ENCODE measurements at places on chromosomes 4 and X.

GRCh38 chrX:107551546-107551945 lies 76.8 kb upstream of the PRPS1 start:
- DNase-seq = no peak

GRCh38 chrX:21749924-21750323 lies 8.0 kb downstream of the SMPX start:
- no peak for DNase-seq

DNA sequence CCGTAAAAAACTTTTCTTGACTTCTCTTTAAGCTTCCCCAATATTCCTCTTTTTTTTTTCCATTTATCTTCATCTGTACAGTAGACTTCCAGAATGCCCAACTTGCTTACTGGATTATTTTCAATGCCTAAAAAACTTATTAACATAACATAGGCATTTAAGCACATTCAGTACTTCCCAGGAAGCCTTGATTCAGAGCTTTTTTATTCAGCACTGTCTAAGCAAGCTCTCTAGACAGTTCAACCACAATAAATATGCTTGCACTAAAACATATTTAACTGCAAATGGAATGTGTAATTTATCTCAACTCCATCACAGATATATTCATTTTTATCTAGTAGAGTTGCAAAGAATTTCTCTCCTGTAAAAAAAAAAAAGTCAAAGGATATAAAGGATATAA lies 997.8 kb downstream of the ARAP2 start:
- DNase-seq = no peak

GRCh38 chr4:11843927-11844326 lies 415.2 kb upstream of the HS3ST1 start:
- no peak for DNase-seq

DNA sequence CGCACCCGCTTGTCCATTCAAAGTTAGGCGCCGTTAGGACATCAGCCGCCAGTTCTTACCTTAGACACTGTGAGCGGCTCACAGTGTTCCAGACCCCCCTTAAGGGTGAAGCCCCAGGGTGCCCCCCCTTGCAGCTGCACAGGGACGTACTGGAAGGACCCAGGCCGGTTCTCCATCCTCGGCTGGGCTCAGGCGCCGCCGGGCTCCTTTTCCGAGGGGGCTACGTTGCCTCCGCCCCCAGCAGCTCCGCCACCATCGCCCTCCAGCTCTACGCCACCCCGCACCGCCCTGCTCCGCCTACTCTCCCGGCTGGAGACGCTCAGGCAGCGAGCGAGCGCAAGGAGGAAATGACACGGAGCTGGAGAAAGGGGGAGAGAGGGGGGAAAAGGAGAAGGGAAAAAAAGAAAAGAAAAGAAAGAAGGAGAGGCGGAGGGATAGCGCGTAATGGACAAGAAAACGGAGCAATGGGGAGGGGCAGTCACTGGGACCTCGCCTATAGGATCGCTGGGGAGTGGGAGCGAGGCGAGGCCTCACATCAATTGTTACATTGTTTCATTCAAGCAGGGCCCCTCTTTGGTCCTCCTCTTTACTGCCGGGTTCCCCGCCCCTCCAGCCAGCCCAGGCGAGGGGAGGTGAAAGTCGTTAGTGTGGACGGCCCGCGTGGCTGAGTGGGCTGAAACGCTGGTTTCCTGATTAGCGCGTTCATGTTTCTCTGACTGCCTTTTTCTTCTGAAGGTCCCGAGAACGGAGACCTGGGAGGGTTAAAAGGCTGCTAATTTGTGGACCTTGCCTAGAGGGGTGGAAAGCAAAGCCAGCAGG lies at the start of gene SHROOM4:
Gene SHROOM4, minus strand, starts transcription at position 352 of the 819 bp plus-strand sequence. Its CDS starts 176 bp downstream, at position 176.
- peak; percentile 87 for DNase-seq

DNA sequence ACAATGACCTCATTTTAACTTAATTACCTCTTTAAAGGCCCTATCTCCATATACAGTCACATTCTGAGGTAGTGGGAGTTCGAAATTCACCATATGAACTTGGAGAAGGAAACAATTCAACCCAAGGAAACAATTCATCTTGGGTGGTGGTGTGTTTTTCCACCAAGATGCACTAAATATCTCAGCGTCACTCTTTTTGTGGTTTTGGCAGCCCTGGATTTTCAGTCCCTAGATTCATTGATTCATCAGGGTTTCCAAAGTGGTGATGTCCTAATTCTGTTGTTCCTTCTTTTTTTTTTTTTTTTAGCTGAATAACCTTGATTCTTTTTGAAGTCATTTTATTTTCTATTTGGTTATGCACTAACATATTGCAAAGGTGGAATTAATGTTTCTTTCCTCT lies 162.6 kb upstream of the RAPGEF2 start:
- DNase-seq = no peak

DNA sequence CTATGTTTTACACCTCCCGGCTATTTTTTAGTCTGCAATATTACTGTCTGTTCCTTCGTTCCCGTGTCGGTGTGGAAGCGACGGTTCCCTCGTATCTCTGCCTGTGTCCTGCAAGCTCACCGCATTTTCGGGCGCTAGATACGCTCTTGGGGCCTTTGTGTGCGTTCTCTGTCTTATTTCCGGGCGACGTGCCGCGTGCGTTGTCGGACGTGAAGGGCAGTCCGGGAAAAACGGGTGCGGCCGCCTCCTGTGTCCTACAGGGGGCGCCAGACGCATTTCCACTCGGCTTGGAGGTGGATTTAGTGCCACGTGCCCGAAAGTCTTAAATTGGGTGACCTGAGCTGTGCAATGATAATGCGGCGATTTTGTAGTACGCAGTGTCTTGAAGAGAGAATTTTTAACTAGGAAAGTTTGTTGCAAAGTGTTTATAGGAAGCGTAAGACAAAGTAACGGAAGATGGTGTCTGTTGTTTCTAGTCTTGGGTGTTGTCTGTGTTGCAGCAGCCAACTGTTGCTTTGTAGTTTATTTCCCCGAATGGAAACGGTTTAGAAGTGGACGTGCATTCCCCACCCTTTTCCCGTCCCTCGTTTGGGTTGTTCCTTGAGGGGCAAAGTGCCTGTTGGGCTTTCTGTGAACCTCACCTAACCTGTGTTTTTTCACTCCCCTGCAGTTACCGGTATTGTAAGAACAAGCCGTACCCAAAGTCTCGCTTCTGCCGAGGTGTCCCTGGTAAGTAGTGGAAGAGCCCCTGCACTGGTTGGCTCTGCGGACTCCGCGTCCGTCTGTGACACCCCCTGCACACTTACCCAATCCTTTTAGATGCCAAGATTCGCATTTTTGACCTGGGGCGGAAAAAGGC lies 720 bp downstream of the RPL10 start:
- DNase-seq = peak; percentile 92

GRCh38 chr4:14452001-14452400 lies 550.3 kb upstream of the CPEB2 start:
- DNase-seq = no peak

GRCh38 chr4:81913427-81913879 lies 441.7 kb upstream of the RASGEF1B start:
- peak; percentile 52 for DNase-seq

GRCh38 chr4:48832571-48832970 lies 1.7 kb downstream of the OCIAD1 start:
- no peak for DNase-seq

GRCh38 chr4:110625576-110626257 lies 2.8 kb upstream of the PITX2 start:
- DNase-seq = no peak

DNA sequence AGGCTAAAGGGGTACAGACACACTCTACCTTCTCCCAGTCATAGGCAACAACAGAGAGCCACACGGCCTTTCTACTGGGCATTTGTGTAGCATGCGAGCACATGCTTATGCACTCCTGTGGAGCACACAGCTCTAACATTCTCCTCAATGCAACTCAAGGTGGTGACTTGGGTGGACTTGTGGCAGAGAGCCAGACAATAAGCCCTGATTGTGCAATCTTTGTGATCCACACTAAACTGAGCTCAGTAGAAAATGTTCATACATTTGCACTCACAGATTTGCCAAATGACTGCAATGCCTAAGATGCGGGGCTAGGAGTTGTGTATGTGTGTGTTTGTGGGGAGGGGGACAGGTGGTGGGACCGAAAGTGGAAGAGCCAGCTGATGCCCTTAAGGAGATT lies 31.4 kb upstream of the SETD7 start:
- no peak for DNase-seq

DNA sequence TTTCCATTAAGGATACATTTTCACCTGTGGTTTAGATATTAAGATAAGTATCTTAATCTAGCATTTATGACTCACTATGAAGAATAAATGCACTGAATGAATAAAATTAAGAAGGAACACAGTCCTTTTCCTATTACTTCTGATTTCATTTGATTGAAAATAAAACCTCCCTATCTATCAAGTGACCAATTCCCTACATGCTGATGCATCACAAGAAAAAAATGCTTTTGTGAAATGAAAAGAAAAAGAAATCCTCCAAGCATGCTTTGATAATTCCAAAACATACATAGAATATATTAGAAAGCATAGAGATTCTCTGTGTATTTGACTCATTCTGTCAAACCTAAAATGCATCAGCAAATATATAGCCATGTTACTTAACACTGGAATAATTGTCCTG lies 37.1 kb downstream of the PCDH10 start:
- no peak for DNase-seq
